Fibroblast of mammary gland (primary cell): ENCODE measurements at places on chromosomes 1 and 21.

DNA sequence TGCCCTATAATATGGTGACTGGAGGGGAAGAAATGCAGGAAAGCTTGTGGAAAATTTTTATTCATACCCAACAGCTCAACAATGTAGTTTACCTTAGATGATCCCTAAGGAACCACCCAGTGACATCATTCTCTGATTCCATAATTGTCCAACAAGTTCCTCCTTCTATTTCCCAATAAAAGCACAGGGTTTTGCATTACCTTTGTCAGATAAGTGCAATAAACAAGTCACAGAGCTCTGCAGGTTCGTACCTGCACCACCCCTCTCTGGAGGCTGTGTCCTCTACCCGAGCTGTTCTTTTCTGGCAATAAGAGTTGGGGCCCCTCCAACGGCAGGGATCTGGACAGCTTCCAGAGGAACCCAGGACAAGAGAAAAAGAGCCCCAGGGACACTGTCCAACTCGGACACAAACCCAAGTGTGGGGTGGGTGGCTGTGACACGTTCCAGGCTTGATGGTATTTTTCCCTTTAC lies 38.8 kb downstream of the RCAN1 start:
- DNase-seq, result peak; percentile 62

GRCh38 chr1:215459136-215459535 lies 108.0 kb upstream of the KCTD3 start:
- no peak for DNase-seq

DNA sequence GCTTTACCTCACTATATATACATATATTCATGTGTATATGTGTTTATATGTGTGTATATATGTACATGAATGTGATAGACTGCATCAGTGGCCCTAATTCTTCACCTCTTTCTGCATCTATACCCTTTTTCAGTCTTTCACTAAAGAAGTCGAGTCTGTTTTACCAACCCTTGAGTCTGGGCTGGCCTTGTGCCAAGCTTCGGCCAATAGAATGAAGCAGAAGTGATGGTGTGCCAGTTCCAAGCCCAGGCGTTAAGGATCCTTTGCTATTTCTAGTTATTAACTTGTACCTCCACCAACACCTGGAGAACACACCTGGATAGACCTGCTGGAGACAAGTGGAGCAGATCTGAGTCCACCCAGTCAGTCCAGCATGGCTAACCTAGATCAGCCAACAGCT lies 61.6 kb upstream of the PPM1J start:
- DNase-seq, result no peak

DNA sequence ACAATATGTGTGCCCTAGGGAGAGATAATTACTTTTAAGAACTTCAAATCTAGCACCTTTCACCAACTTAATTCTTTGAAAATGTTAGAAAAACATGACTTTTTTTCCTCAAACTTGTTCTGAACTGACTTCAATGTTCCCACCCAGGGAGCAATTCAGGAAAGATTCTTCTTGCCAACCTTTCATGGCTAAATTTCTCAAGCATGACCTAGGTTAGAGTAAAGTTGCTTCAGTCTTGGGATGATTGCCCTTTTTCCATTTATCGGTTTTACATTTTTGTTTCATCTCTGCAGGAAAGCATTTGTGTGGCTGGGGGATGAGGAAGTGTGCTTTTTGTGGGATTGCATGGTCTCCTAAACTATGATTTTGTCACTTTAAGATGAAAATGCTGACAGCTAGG lies 647.7 kb downstream of the LTN1 start:
- no peak for DNase-seq

DNA sequence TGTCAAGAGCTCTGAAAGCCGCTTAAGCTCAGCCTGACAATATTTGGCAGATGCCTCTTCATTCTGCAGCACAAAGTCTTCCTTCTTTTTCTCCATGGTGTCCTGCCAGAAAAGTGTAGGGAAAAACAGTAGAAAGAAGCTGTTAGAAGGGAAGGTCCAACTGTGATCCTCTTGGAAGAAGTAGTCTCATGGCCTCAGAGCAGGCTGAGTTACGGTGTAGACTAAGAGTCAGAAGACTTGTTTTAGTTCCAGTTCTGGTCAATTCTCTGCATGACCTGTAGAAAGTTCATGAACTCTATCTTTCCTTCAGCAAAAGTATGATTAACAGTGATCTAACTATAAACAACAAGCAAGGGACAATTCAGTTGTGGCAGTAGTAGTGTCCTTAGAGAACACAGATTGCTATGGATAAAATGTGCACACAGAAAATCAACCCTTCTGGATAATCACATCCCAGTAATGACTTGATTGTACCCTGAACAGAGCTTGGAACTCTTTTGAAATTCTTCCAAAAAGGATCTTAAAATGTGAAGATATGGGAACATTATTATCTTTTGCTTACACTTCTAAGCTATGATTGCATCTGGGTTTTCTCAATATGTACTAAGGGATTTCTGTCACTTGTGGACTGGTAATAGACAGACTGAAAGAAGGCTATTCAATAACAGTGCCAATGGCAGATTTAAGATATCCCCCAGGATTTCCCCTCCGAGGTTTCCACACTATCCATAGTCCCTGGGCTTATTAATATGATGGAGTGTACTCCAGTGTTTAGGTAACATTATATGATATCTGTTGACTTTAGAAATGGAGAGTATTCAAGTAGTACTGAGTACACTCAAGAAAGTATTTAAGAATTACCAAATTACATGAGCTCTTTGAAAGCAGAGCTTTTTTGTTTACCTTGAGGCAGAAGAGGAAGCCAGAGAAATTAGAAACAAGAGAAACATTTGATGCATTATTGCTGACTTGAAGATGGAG lies 22.1 kb upstream of the GBP2 start:
- DNase-seq, result no peak

DNA sequence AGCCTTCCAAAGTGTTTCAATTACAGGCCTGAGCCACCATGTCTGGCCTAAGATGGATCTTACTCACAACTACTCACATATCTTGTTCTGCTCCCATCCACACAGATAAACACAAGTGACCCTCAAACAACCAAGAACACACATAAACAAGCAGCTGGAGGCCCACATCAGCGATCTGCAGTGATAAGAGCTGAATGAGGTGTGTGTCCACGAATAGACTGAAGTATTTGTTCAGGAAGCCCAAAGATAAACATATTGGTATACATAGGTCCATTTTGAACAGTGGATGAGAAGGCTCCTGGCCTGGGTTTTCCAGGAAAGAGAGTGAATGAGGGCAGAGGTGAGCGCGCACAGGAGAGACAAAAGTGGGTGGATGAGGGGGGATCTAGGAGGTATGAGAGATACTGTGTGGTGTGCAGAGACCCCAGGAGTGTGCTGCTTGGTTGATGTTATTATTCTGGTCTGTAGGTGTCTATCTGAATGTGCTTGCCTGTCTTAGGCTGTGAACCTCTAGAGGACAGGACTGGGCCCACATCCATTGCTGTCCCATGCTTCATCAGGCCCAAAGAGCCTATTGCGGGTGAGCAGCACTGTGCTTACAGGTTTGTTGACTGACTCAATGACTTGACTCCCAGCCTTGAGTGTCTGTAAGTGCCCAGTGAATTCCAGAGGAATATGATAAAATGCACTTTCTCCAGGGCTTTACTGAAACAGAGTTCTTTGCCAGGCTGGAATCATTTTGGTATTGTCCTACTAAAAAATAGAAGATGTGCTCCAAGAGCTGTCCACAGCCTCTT lies 79.9 kb upstream of the ATP1A1 start:
- DNase-seq, result no peak
